Jurkat, Clone E6-1 (cell line): ENCODE measurements at places on chromosomes 1 and 21.

DNA sequence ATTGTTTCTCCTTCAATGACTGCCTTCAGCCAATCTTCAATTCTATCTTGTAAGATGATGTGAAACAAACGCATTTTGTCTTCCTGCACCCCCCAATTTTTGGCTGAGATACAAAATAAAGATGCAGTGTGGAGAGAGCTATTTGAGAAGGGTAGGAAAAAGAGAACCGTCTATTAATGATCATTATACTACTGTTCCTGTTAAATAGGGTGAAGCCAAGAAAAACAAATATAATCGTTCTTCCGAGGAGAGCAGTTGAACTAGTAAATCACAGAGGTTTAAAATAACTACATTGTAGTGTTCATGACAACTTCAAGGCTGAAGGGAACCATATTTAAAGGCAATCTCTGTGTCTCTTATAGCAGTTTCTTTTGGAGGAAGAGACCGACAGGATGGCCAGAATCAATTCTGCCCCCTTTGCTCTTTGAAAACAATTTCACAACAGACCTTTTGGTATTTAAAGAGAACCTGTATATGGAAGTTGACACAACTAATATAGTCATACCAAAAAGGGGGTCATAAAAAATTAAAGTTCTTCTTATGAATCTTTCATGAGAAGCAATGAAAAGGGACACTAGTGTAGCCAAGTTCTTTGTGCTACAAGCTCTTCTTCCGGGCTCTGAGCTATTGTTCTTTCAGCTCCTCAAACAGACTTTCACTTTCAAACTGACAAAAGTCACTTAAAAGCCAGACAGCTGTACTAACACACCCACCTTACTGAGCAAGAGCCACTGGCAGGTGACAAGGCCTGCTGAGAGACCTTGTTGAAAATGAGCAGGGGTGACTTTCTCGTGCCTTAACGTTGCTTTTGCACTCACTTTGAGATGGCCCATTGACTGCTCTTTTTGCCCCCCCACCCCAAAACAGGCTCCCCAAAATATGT lies 30.9 kb downstream of the PROX1 start:
- DNase-seq = peak; percentile 81

DNA sequence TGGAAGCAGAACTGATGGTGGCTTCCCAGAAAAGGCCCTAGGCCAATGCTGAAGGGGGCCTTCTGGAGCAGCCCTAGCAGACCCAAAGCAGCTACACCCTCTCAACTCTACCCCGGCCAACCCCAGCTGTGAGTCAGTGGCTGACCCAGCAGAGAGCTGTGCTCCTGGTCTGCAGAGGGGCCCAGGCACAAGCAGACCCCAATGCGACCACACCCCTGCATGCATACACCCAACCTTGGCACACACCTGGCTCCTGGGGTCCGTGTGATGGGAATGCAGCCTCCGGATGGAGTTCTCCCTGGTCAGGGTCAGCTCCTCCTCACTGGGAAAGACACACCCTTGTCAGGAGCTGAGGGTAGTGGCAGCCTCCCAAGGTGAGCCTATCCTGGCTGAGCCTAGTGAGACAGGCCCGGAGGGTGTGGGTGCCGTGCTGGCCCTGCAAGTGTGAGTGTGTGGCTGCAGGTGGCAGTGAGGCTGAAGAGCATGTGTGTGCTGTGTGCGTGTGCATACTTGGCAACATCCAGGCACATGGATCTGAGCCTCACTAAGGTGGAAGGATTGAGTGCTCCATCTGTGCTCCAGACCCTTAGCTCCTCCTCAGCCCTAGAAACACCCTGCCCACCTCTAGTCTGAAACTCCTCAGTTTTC lies 3.9 kb upstream of the ARHGAP30 start:
- DNase-seq = no peak

DNA sequence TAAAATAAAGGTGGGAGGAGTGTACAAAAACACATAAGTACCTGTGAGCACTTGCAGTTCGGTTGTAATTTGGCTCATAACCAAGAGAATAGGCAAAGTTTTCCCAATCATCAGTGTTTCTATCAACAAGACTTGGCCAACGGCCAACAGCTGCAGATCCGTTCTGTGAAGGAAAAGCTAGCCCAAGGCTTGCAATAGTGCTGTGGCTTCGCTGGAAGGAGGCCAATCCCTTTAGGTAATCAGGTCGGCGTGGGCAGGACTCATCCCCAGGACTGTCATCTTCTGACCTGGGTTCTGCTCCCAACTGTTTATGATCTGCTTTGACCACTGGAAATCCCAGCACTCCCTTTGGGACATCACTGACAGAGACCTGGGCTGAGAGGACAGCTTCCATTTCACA lies 107.8 kb downstream of the LYST start:
- DNase-seq = no peak

DNA sequence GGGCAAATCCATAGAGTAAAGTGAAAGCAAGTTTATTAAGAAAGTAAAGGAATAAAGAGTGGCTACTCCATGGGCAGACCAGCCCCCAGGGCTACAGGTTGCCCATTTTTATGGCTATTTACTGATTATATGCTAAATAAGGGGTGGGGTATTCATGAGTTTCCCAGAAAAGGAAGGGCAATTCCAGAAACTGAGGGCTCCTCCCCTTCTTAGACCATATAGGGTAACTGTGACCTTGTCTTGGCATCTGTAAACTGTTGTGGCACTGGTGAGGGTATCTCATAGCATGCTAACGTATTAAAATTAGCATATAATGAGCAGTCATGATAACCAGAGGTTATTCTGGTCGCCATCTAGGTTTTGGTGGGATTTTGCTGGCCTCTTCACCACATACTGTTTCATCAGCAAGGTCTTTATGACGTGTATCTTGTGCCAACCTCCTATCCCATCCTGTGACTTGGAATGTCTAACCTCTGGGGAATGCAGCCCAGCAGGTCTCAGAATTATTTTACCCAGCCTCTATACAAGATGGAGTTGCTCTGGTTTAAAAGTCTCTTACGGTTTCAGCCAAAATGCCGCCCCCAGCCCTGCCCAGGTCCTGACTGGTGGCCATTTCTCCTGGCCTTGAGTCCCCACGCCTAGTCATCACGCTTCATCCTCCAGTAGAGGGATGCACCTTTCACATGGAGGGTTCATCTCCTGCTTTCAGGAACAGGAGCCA lies 982 bp upstream of the TRIM17 start:
- DNase-seq = no peak

GRCh38 chr1:197920414-197921117 lies 3.4 kb downstream of the LHX9 start:
- DNase-seq = no peak
